ENCODE measurements at places on chromosomes 4 and X.

- DNase-seq = no peak
Observed at GRCh38 chrX:13414006-13414647, 94.3 kb upstream of the ATXN3L start.

DNA sequence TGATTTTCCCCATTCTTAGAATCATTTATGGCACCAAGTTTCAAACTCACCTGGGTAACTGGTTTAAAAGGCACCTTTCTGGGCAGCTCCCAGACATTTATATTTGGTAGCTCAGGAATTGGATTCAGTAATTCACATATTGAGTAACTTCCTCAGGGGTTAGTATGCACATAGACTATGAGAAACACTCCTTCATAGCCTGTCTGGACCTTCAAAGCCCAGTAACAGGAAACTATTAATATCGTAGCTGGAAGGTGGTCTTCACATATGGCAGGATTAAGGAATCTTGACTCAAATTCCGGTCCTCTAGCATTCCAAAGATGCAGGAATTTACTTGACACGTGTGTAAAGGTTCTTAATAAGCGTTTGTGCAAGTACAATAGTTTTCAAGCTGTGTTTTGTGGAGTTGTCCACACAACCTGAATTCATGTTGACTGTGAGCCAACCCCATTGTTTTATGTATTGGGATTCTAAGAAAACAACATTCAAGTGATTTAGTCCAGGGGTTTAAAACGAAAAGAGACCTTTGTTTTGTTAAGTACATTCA lies 78.4 kb downstream of the PLS3 start:
- DNase-seq = no peak

GRCh38 chr4:108078024-108078733 lies 88.5 kb downstream of the HADH start:
- no peak for DNase-seq

DNA sequence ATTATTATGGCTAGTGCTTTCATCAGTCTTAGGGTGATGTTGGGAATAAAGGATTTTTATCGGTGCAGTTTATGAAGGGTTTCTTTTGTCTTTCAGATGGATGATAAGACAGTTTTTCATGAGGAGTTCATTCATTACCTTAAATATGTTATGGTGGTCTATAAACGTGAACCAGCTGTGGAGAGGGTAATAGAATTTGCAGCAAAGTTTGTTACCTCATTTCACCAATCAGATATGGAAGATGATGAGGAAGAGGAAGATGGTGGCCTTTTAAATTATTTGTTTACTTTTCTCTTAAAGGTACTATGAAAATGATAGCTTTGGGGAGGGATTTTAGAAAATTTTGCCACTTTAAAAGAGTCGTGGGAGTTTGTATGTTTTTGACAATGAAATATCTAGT lies 1.3 kb downstream of the NCAPG start:
- DNase-seq = no peak

- DNase-seq = no peak
Observed at GRCh38 chr4:8114456-8115202, 44.0 kb downstream of the ABLIM2 start.

DNA sequence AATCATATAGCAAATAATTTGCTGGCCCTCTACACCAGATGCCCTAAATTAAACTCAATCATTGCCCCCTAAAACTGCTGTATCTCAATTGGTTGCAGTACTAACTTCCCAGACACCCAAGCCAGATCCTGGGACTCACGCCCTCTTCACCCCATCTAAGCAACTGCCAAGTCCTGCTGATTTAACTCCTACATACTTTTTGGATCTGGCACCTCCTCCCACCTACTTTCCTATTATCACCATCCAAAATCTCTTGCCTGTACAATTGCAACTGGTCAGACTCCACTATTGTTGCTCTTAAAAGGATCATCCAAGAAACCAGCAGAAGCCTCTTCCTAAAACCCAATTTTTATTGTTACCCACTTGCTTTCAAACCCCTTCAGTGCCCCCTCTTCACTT lies 4.7 kb upstream of the HSD17B10 start:
- no peak for DNase-seq

GRCh38 chr4:41305476-41305875 lies 48.7 kb downstream of the UCHL1 start:
- no peak for DNase-seq

DNA sequence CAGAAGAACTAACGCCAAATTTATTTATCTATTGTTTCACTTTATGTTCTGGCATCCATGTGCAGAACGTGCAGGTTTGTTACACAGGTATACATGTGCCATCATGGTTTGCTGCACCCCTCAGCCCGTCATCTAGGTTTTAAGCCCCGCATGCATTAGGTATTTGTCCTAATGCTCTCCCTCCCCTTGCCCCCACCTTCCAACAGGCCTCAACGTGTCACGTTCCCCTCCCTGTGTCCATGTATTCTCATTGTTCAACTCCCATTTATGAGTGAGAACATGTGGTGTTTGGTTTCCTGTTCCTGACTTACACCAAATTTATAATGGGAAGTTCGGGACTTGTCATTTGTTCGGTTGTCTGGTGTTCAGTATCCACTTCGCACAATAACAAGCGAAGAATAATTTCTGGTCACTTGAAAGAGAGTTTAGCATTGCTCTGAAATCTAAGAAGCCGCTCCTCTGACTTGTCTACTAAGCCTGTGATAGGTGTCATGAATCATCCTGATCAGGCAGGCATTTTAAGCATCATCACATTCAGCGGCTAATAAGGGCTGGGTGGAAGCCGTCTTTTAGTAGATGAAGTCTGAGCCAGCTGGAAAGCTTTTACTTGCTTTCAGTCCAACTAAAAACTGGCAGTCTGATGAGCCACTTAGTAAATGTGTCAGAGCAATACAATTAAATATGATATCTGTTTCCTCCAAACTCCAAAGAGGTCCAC lies 1065.7 kb upstream of the PABPC4L start:
- no peak for DNase-seq

DNA sequence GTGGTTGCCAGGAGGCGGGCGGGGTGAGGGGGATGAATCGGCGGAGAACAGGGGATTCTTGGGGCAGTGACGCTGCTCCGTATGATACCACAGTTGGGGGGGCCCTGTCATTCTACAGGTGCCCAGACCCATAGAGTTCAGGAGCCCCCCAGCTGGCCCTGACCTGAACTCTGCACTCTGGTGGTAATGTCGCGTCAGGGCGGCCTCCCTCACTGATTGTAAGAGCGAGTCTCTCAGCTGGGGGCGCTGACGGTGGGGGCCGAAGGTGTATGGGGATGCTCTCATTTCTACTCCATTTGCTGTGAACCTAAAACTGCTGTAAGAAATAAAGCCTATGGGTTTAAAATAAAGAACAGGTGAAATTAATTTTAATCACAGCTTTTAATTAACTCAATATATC lies 91.8 kb upstream of the PSAPL1 start:
- no peak for DNase-seq

DNA sequence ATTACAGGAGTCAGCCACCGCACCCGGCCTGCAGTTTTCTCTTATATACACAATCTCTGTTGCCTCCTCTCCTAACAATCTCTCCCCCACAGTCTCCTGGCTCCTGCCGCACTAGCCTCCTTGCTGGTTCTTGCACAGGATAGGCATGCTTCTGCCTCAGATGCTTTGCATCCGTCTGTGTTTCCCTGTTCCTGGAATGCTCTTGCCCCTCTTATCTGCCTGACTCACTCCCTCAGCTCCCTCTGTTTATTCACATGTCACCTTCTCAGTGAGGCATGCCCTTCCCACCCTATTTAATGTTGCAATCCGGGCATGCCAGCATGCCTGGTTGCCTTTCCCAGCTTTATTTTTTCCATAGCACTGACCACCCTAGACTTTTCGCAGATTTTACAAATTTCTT lies 161.9 kb downstream of the PHF8 start:
- DNase-seq = no peak

DNA sequence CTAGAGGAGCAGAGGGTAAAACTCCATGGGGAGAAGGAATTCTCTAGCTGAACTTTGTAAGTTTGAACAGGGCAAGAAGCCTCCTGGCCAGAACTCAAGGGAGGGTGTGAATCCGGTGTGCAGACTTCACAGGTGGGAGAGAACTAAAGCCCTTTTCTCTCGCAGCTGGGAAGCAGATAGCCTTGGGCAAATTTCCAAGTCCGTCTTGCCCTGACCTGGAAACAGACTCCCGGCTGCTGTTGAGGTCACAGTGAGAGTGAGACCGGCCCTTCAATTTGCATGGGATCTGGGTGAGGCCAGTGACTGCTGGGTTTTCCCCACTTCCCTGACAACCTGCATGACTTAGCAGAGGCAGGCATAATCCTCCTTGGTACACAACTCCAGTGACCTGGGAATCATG lies 94.5 kb upstream of the ZNF827 start:
- no peak for DNase-seq

DNA sequence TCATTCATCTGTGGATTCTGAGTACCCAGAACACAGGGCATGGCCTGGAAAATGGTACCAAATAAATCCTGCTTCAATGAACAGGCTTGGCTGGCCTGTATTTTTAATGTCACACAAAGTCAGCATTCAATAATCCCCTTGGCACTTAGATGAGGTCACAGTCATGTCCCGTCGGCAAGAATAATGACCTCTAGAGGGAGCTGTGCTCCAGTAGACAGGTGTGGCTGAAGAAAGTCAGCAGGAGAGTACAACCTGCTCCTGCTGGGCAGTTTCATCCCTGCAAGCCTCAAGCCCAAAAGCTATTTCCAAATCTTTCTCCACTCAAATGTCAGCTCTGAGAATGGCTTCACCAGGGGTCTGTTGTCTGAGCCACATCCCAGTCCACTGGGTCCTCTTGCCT lies 404.0 kb upstream of the F9 start:
- no peak for DNase-seq

GRCh38 chr4:112895811-112896608 lies 153.4 kb upstream of the ANK2 start:
- no peak for DNase-seq

DNA sequence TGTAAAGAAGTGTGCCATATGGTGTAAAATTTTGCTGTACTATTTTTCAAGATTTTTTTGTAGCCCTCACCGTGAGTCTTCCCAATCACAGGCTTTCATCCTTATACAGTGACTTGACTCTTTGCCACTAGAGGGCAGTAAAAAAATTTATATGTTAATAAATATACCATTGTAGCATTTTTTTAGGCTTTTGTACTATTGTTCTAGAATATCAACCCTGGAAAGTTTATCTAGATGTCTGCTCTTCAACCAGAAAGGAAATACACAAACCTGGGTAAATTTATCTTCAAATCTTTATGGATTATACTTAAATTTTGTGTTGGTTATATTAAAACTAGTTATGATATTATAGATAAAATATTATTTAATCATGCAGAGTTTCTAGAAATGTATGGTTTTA lies 235.3 kb downstream of the TENM3 start:
- DNase-seq = no peak

DNA sequence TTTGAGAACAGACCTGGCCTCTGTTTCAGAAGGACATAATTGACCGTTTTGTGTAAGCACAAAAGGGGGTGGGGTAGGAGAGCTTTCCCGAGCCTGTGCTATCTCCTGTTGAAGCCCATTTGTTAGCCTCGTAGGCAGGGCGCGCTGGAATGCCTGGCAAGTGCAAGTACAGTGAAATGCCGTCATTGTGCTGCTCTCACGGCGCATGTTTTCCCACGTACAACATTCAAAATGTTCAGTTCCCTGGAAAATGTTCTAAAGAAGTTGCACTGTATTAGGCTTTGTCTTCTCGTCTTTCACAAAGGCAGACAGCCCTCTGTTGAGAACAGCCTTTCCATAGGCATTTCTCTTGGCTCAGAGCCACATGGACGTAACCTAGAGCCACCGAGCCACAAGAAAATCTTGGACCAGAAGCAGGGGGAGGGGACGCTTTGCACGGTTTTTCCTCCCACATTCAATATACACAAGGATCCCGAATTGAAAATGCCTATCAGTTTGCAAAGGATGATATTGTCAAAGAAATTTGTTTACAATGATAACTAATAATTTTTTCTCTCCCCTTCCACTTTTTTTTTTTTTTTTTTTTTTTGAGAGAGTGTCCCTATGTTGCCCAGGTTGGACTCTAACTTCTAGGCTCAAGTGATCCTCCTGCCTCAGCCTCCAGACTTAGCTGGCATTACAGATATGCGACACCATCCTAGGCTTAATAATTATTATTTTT lies 54.6 kb upstream of the RAPGEF2 start:
- DNase-seq = no peak

DNA sequence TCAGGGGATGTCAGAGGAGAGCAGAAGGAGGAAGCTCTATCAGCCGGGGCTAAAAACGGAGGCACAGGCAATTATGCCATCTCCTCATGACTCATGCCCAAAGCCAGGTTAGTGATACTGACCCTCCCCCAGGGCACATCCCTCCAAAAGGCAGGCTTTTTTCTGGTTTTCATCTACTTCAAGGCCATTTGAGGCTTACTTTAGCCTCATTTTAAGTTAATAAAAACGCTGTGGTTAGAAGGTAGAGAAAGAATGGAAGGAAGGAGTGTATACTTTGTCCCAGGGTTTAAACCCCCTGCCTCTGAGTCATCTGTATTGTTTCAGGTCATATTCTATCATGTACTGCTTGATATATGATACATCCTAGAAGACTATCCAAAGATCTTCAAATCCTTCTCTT lies 89.7 kb upstream of the NDP start:
- no peak for DNase-seq

DNA sequence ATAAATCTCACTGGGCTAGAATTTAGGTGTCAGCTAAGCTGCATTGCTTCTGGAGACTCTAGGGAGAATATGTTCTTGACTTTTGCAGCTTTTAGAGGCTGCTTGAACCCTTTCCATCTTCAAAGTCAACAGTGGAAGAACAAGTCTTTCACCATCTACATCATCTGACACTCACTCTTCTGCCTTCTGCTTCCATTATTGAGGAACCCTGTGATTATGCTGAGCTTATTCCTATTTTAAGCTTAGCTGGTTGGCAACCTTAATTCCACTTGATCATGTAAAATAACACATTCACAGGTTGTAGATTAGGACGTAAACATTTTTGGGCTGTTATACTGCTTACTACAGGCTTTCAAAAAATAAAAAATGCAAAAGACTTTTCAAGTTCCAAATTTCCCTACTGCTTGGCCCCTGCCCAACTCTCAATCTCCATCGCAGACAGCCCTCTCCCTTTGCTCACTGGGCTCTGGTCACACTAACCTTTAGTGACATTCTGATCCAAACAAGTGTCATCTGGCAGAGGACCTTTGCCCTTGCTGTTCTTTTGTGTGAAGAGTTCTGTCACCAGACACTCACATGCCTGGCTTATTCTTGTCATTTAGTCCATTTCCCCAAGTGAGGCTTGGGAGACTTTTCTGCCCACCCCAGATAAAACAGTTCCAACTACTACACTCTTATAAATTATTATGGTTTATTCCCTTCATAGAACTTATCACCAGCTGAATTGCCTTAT lies 1056.0 kb downstream of the STIM2 start:
- no peak for DNase-seq

DNA sequence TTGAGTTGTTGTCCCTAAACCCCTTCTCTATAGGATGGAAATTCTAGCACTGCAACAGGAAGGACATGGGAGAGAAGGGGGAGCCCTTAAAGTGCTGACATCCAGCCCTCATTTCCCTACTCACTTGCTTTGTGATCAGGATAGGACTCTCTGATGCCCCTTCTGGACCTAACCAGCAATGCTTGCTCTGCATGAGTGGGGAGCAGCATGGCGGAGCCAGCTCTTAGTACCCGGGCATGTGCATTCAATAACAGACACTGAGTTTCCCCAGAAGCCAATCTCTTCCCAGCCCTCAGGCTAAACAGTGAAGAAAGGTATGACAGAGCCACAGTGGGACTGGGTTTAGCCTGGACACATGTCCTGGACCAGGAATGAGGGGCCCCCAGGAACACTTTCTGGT lies 14.0 kb downstream of the SOD3 start:
- DNase-seq = no peak
